ENCODE measurements at places on chromosomes 5 and 9.

DNA sequence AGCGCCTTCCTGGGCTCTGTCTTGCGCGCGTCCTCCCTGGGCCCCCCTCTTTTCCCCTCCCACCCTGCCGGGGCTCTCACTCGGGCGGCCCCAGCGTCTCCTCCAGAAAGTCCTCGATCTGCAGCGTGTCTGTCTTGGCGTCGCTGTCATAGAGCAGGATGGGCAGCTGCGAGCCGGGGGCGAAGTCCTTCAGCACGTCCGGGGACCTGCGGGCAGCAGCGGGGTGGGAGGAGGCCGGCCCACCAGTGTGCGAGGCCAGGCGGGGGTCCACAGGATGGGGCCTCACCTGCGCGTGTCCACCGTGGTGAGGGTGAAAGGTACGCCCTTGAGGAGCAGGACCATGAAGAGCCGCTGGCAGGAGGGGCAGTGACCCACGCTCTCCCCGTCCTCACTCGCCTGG is 1.0 kb downstream of the CLIC3 start:
- no peak for DNase-seq

DNA sequence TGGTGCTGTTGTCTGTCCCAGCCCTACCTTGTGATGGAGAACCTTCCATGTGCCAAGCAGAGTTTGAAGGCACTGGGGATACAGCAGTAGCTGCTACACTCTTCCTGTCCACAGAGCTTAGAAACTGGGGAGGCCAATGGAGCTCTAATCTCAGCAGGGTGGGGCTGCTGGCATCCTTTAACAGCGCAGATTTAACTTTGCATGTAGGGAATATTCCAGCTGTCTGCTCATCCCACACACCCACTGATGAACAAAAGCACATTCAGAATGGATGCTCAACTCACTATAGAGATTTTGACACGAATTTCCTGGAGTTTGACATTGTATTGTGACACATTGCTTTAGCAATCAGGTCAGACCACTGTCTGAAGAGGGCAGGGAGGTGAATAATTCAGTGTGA is 49.0 kb downstream of the TMEM215 start:
- no peak for DNase-seq

DNA sequence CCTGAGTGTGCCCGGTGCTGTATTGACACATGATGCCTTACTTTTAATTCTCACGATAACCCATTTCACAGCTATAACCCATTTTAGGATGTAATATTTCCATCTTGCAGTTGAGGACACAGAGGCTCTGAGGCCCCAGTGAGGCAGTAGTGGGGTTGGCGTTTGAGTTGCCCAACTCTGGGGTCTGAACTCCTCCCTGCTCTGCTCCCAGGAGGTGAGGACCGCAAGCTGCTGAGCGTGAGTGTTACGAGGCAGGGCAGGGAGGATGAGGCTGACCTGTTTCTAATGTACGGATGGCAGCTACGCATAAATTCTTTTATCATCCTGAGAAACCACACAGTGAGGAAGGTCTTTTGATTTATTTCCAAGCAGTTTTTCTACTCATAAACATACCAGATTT is 11.4 kb downstream of the LRRC8A start:
- DNase-seq, result no peak

DNA sequence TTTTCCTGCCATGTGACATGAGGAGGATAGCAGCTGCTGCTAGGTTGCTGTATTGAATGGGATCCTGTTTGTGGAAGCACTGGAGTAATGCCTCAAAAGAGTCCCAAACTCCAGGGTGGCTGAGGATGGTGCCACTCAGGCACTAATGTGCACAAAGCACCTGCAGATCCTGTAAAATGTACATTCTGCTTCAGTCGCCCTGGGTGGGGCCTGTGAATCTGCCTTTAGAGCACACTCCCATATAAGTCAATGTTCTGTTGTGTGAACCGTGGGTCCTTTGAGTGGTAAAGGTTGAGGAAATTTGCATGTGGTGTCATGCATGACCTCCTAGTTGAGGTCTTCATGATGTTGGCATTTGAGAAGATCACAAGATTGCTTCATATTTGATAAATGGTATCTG is 31.6 kb upstream of the ANKRD18A start:
- DNase-seq, result no peak

DNA sequence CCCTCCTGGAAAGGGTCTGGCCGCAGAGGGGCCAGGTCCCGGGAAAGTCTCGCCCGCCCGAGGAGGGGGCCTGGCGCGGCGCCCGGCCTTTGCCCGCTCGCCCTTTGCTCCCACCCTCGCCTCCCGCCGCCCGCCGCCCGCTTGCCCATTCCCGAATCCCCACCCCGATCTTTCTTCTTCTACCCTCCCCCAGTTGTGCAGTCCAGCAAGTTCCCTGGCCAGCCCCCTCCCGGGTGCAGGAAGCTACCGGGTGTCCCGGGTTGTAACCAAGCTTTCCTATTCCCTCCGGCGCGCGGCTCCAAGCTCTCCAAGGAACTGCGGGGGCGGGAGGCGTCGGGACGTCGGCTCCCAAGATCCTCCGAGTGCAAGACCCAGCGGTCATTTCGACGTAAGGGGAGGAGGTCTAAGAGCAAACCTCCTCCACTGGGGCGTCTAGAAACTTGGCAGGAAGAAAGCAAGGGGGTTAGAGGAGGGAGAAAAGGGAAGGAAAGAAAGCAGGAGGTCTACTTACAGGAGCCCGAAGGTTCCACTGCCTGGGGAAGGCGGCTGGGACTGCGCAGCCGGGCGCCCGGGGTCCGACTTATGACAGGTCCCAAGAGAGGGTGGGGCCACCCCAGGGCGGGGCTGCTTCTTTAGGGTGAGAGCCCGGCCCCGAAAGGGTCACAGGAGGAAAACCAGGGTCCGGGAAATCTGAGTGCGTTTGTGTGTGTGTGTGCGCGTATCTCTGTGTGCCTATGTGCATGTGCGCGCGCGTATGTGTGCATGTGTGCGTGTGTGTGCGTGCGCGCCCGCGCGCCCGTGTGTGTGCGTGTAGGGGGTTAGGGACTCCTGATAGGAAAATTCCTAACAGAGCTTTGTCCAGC is at the start of gene PTGR1:
TSS of gene PTGR1 (minus strand) at position 556 of the 863 bp plus-strand sequence. CDS start 2,225 bp downstream, outside the sequence.
- DNase-seq, result peak; percentile 48

DNA sequence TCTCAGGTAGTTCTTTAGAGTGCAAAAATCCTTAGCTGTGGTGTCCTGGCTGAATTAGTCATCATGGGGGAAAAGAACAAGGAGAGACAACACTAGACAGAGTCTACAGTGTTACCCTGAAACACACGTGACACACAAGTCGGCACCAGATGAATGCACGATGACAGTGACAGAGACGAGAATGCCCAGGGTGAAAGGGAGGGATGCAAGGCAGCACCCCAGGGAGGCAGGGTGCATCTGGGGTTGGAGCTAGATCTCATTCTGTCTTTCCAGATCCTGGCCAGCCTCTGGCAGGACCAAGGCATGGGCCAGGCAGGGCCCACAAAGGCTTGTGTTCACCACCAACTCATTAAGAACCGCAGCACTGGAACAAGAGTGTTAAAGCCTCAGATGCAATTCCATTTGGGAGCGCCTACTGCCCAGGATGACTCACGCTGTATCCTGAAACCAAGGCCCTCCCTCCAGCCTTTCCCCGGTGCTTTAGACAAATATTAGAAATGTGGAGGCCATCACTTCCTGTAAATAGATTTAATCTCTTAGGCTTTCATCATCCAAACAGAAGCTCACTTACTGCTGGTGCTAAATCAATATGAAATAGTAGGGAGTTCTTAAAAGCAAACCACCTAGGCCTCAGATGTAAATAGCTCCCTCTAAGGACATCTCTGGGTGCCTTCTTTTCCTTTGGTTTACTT is 56.1 kb downstream of the IRX2 start:
- no peak for DNase-seq

- DNase-seq, result no peak
Observed at GRCh38 chr9:4281676-4282075, 18.2 kb downstream of the GLIS3 start.

DNA sequence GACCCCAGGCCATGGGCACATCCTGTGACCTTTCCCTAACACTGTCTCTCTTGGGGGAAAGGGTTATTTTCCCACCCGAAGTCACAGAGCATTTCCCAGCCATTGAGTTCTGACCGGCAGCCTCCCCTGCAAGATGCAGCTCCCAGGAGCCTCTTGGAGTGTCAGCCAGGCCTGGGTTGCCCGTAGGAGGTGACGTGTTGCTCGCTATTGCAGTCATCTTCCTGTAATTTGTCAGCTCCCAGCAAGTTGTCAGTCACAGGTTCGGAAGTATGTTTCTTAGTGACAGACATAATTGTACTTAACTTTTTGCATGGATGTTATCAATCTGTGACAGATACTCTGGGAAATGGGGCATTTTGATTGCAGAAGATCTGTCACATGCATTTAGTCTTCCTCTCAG is 74.5 kb downstream of the MVB12B start:
- no peak for DNase-seq

DNA sequence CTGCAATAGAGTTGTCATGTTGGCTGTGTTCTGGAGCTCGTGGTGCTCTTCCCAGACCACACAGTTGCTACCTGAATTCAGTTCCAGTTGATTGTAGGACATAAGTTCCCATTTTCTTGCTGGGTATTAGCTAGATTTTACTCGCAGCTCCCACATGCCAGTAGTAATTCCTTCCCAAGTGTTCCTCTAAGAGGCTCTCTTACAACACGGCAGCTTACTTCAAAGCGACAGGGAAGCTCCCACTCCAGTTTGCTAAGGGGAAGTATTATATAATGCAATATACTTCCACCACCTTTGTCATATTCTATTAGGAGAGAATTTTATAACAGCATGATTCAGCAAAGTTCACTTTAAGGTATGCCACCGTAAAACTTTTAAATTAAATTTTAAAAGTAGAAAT is 623.0 kb downstream of the SLCO4C1 start:
- no peak for DNase-seq

DNA sequence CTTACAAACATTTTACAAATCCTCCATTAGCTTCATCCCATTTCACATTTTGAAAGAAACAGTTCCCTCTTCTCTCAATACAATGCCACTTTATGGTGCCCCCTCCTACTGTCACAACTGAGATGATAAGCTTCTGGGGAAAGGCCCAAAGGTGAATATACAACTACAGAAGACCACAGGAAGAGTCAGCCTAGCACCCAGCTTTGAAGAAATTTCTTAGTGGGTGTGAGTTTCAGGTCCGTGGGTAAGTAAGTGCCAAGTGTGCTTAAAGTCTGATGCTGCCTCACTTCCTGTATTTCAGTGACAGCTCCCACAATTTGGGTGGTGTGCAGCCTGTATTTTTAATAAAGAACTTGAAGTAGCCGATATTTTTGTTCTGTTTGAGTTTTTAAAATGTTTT is 68.1 kb downstream of the ARHGEF28 start:
- no peak for DNase-seq

GRCh38 chr5:35762368-35762767 is 94.3 kb upstream of the IL7R start:
- no peak for DNase-seq

GRCh38 chr5:166957782-166958181 is 1333.7 kb upstream of the WWC1 start:
- no peak for DNase-seq

GRCh38 chr9:14347406-14348122 is 33.6 kb upstream of the NFIB start:
- DNase-seq, result peak; percentile 22

DNA sequence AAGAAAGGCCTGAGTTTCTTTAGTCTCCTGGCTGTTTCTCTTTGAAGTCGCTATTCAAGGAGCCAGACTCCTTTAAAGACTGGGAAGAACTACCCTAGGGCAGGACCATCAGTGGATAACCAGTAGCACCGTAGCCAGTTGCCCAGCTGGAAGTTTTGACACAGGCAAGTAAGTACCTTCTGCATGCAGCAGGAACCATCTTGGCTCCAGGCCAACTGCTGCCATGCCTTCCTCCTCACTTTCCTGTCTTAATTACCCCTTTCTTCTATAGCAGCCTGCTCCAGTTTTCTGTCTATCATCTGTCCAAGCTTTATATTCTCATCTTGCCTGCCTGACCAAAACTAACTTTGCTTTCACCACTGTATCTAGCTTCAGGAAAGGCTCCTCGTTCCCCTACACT is 149.7 kb upstream of the SV2C start:
- no peak for DNase-seq

GRCh38 chr9:134858051-134858841 is 22.4 kb upstream of the FCN2 start:
- no peak for DNase-seq

- no peak for DNase-seq
Observed at GRCh38 chr5:164000819-164001218, 495.4 kb downstream of the MAT2B start.

DNA sequence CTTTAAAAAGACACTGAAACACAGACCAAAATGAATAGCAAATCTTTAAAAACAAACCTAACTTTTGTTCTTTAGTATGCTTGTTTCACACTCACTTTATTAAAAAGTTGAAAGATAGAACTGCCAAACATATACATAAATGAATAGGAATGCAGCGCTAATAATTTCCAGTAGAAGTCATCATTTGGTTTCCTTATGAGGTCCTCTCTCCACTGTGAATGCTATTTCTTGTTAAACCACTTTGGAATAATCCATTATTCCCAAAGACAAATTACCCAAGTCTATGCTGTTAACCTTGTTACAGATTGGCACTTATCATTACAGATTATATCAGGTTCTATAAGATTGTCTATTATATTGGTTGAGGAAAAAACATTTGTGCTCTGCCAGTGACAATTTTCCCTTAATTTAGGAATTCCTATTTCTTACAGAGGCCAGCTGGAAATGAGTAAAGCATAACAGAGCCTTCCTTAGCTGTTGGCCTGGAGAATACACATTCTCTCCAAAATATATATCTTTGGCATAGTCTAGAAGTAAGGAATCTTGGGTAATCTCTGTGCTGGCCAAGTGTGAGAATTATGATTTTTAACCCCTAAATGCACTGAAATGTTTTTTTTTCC is 29.3 kb upstream of the MINAR2 start:
- no peak for DNase-seq

GRCh38 chr9:120212153-120212852 is 367.7 kb downstream of the CDK5RAP2 start:
- DNase-seq, result no peak

DNA sequence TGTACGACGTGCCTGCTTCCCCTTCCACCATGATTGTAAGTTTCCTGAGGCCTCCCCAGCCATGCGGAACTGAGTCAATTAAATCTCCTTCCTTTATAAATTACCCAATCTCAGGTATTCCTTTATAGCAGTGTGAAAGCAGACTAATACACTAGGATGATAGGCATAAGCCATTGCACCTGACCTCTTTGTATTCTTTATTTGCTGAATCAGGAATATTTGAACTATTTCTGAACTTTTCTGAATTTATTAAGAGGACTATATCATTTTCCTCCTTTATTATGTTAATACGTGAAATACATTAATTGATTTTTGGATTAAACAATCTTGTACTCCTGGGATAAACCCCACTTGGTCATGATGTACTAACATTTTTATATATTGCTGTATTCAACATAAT is 28.2 kb upstream of the NR4A3 start:
- no peak for DNase-seq

DNA sequence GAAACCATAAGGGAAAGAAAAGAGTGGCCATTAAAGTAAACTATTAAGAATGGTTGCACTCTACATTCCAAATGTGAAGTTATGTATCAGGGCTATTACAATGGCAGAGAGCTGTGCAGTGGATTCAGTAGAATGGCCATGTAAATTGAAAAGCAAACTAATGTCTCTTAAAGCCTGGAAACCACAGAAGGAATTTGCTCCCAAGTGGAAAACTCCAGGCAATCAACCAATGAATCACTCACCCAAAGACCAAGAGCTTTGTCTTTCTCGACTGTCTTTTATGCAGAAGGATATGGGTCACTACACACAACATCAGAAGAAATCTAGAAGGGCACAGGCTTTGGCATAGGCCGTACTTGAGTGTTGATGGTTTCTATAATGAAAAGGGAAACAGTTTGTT is 114.9 kb downstream of the TLE1 start:
- DNase-seq, result no peak
